Spinal cord (tissue), 10 donors: ENCODE measurements at places on chromosomes 13 and 19.

- DNase-seq = no peak
Observed at GRCh38 chr13:106362707-106363106, 172.8 kb downstream of the EFNB2 start.

DNA sequence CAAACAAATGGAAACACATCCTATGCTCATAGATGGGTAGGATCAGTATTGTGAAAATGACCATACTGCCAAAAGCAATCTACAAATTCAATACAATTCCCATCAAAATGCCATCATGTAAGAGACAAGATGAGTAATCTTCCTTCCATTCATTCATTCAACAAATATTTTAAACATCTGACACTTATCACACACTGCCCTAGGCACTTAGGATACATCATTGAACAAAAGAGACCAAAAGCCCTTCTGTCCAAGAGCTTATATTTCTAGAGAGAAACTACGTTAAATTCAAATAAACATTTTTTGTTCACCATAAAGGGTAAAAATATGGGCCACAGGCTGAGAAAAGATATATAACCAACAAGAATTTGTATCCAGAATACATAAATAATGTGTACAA lies 20.5 kb upstream of the LHFPL6 start:
- DNase-seq = no peak

GRCh38 chr19:3565139-3565538 lies 7.6 kb upstream of the HMG20B start:
- no peak for DNase-seq

DNA sequence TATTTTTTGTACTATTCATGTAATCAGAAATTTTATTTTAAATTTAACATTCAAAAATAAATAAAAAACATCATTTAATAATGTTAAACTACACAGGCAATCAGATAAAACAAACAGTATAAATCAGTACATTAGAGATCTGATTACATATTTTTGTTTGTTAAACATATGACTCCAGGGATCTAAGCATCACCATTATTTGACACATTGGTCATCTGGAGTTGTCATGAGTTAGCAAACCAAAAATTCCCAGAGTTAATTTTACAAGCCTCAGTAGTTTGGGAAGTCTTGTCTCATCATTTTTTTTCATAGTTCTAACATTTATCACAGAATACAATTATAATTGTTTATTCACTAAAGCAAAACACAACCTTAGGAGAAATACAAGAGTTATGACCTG lies 770.8 kb upstream of the SLITRK6 start:
- DNase-seq = no peak

DNA sequence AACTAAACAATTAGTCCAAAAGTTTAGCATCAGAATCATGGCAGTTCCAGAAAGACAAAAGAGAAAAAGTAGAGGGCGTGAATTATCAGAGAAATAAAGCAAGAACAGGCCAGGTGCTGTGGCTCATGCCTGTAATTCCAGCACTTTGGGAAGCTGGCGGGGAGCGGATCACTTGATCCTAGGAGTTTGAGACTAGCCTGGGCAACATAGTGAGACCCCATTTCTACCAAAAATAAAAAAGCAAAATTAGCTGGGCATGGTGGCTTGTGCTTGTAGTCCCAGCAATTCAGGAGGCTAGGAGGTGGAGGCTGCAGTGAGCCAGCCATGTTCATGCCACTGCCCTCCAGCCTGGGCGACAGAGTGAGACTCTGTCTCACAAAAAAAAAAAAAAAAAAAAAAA lies 18.4 kb downstream of the ARL11 start:
- DNase-seq = no peak

DNA sequence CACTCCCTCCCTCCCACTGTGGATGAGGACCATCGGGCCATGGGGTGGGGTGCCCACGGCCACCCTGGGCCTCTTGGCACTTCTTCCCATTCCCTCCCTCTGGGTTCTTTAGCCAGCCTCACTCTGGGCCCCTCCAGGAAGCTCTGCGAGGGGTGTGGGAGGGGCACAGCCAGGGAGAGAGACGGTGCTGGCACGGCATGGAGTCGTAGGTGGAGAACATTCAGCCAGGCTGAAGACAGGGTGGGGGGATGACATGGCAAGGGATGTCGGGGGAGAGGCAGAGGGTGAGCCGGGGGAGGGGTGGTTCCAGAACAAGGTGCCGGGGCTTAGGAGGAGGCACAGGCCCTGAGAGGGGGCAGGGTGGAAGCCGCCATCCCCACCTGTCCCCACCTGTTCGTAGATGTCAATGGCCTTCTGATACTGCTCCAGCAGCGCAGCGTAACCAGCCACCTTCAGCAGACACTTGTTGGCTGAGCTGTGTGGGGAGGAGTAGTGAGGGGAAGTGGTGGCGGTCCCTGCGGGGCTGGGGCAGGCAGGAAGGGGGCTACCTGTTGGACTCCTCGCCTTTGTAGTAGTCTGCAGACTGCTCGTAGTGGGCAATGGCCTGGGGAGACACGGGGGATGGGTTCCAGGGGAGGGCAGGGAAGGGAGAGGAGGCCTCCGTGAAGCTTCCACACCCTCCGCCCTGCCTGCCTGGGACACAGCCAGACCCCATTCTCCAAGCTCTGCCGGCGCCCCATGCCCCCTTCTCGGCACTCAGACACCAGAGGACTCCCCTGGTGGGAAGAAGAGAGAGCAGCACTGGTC lies 8.8 kb upstream of the KPTN start:
- DNase-seq = no peak

DNA sequence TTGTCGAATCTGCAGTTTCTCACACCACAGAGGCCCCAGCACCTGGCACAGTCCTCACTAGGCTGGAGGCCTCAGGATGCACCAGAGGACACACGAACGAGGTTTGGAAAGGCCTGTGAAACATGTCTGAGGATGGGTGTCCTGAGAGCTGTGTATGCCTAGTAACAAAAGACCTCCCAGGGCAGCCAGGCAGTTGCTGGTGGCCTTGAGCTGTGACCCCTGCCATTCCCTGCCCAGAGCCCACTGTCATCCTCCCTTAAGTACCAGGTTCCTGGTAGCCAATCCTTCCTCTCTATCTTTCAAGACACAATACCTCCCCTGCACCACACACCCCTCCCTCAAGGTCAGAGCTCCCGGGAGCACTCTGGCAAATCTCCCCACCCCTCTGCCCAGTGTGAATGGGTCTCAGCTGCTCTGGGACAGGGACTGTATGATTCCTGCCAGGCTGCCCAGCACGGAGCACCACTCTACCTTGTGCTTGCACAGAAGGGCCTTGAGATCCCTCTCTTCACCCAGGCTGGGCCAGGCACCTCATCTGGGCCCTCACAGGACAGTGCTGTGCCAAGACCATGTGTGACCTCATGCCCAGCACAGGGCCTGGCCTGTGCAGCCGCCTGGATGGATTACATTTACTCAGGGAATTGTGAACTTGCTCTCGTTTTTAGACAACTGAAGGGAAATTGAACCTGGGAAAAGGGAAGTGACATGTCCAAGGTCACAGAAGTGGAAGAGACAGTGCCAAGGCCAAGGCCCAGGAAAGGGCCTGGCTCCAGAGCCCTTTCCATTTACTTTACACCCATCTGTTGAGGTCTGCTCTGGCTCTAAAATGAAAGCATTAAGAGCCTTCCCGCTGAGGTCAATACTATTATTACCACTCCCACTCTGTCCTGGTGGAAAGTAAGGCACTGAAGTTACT lies 2.2 kb downstream of the ZNF787 start:
- no peak for DNase-seq

DNA sequence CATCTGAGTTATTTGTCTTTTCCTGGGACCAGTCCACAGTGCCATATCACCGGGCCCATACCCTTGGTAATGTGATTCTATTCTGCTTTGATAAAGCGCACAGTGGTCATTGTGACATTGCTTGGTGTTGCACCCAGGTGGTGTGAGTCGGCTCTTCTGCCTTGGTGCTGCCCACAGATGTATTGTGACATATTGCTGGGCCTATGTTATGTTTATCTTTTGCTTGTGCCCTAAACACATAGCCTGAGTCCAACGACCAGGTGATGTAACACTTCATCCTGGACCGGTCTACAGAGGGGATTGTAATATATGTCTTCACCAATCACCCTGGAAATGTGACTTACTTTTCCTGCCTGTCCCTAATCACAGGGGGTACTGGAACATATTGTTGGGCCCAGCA lies 23.7 kb upstream of the ZNF254 start:
- no peak for DNase-seq

DNA sequence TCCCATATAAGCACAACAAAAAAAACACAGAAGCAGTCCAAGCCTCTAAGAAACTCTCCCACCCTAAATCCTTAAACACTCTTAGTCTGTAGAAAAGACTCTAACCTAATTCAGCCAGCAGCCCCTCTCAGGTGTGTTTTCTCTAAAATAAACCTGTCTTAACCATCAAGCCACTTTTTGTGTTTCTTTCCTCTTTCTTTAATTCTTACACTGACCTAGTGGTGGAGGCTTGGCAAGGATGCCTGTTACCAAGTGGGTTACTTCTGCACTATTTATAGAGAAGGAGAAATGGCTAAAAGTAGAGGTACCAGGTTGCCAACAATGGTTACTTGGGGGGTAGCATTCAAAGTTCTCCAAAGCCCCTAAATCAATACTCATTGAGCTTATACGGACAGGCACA lies 43.7 kb downstream of the ZNF333 start:
- DNase-seq = no peak

DNA sequence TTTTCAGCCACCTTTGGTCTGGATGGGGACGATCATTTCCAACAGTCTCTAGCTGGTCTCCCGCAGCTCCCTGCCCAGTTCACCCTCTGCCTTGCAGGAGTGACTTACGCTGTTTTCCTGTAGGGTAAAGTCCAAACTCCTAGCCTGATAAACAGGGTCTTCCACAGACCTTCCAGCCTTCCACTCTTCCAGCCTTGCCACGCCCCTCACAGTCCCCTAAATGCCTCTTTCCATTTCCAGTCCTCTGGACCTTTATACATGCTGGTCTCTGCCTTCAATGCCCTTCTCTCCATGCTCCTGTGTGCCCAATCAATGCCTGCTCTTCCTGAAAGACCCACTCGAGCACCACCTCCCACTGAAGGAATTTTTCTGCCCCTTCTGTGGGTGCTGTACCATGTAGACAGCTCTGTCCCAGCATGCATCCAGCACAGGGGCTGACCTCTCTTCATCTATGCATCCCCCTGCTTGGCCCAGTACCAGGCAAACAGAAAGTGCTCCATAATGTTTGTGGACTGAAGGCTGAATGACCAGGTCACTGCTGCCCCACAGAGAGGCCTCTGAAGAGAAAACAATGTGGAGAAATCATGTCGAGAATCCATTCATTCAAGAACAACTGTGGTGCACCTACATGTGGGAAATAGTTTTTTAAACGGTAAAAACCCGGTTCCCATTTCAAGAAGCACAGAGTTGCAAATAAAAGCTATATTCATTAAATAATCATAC lies 4.6 kb downstream of the ATP7B start:
- no peak for DNase-seq

- DNase-seq = no peak
Observed at GRCh38 chr19:12841094-12841493, 2.8 kb downstream of the MAST1 start.

DNA sequence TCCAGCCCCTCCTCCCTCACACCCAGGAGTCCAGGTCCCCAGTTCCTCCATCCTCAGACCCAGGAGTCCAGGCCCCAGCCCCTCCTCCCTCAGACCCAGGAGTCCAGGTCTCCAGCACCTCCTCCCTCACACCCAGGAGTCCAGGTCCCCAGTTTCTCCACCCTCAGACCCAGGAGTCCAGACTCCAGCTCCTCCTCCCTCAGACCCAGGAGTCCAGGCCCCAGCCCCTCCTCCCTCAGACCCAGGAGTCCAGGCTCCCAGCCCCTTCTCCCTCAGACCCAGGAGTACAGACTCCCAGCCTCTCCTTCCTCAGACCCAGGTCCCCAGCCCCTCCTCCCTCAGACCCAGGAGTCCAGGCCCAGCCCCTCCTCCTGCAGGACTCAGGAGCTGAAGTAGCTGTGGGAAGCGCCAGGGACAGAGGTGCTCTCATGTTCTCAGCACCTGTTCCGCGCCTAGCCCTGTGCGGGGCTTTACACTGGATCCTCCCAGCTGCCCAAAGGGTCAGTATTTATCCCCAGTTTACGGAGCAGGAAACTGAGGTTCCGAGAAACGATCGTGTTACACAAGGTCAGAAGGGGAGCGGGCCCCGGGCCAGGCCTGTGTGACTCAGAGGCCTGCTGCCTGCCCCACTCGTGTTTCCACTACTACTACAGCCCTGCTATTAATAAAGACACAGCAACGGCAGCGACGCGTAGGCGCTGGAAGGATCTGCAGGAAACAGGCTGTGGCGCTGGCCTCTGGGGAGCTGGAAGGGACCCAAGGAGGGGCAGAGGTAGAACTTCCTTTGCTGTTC lies 1.7 kb upstream of the SBK3 start:
- DNase-seq = no peak

GRCh38 chr13:51894239-51894638 lies 32.5 kb downstream of the CCDC70 start:
- no peak for DNase-seq

DNA sequence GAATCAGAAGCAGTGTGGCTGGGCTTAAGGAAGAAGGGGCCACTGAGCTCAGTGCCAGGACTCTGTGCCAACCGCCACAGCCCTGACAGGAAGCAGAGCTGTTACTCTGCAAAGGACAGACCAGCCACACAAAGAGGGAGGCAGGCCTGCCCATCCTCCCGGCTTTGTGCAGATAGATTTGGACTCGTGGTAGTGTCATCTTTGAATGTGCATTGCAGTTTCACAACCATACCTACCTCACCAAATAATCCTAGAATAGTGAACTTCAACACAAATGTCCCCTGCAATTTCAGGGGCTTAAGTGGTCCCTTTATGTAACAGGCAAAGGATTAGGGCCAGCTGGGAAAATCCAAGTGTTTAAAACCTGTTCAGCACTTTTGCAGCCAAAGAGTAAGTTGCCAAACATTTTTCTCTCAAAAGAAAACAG lies 55.1 kb upstream of the CLDN10 start:
- peak; percentile 91 for DNase-seq

DNA sequence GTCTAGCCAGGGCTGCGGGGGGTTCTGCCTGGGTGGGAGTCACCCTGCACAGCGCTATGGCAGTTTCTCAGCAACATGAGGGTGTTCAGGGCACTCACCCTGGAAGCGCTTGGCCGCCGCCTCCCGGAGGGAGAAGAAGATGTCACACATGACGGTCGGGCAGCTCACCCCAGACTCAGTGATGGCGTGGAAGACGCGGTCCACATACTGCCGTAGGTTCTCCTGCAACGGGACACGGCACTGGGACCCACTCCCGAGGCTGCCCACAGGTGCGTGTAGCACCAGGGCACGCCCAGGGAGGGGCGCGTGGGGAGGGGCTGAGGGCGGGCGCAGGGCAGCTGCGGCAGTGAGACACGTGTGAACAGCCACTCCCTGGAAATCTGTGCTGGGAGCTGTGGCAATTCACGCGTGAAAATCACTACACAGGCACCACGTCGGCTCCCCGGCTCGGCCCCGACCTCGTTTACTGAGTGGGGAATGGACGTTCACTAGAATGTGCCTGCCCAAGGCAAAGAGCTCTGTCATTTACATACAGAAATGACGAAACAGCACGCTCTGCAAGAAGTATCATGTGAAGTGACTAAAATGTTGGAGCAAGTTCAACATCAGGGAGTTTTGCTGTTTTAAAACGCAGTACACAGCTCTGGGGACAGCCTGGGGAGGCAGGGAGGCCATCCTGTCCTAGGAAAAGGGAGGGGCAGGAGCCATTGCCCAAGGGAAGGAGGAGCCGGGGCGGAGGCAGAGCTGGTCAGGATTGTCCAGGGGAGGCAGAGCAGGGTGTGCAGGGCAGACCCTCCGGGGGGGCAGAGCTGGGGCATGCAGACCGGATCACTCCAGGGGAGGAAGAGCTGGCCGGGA lies 41.5 kb upstream of the C13orf46 start:
- no peak for DNase-seq

- DNase-seq = no peak
Observed at GRCh38 chr19:47142779-47143178, 12.1 kb downstream of the SAE1 start.
